Glutamatergic neuron (in vitro differentiated cells): ENCODE measurements at places on chromosomes 4 and X.

DNA sequence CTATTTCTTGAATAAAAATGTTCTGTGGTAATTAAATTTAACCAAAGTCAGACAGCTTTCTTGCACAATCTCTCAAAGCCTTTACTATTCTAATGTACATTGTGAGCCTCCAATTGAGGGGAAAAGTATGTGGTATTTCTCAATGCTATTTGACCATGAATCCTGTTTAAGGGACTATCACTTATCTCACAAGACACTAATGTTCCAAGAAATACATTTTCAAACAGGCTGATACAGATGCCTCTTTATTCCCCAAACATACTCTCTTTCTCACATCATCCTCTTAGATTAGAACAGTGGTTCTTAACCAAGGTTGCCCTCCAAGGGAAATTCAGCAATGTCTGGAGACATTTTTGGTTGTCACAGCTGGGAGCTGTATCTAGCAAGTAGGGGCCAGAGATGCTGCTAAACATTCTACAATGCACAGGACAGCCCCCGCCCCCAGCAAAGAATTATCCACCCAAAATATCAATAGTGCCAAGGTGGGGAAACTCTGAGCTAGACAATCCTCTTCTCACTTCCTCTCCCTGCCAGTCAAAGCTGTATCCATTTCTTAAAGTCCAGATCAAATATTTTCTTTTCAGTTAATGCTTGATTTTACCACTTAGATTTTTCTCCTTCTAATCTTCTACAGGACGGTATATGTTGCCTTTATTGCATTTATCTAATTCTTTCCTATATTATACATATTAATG, 129.2 kb upstream of the TRIM2 start:
- DNase-seq: no peak

DNA sequence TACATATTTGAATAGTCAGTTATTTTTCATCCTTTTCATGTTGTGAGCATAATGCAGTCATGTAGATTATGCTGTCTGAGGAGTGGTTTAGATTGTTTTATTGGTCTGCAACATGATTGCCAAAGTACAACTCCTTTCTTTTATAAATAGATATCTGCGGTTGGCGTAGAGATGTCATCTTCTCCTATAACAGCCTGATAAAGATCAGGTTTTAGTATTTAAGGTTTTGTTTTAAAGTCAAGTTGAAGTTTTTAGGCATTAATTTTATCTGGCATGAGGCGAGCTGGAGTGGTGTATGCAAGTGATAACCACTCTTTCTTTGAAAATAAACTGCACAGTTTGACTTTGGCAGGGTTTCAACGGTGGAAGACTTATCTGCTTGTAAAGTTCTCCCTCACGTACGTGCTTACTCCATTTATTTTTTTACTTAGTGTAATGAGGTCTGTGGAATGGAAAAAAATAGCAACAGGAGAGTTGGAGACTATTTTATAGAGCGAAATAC, 126.3 kb downstream of the FBXO8 start:
- DNase-seq: no peak

GRCh38 chrX:107566604-107567262, 61.6 kb upstream of the PRPS1 start:
- DNase-seq: no peak

- no peak for DNase-seq
Measured at GRCh38 chr4:1291091-1291490, 1.4 kb downstream of the MAEA start.
